ENCODE measurements at places on chromosomes 7 and 10. TPM values are rescaled to one million over a fixed set of nuclear protein-coding genes. Genes with fewer than 3 reads are reported as not detected.
A peak's percentile ranks its signal among the peaks of the same experiment; 100 is the strongest.

DNA sequence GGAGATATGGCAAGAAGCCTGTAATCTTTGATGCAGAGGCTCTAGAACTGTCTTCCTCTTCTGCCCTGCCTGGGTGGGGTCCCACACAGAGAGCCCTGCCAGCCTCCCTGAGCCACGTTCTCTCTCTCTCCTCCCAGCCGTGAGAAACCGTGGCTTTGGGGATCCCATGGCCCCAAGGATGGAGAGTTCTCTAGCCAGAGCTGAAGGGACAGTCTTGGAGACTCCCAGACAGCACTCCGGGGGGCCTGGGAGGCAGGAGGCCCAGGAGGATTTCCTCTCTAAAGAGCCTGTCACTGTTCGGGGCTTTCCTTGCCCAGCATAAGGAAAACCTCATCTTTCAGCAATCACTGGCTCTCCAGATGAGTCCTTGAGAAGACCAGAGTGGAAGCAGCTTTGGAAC, 227.1 kb downstream of the ARHGAP12 start:
- no peak for DNase-seq

- DNase-seq = no peak
Observed at GRCh38 chr10:74071157-74071556, 73.2 kb downstream of the VCL start.

GRCh38 chr10:24907956-24908355, 44.5 kb downstream of the PRTFDC1 start:
- DNase-seq = no peak

DNA sequence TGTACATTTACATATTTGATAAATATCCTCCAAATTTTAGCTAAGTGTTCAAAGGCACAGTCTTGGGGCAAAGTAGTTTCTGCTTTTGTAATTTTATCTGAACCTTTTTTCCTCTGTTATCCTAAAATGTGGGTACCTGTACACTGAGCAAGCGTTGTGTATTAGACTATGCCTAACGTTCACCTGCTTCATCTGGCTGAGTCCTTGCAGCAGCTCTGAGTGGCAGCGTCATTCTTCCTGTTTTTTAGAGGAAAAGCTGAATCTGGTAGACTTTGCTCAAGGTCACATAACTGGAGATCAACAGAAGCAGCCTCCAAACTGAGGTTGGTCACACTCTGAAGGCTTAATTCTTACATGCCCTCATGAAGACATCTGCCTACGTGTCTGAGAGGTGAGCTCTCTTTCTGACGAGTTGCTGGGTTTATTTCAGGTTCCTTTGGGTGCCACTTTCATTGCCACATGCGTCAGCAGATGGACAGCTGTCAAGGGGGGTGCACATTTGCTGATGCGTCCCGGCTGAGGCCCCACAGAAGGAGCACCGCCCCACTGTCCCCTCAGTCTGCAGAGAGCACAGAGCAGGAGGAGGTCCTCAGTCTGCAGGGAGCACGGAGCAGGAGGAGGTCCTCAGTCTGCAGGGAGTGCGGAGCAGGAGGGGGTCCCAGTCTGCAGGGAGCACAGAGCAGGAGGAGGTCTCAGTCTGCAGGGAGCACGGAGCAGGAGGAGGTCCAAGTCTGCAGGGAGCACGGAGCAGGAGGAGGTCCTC, 406.5 kb upstream of the SHH start:
- no peak for DNase-seq

DNA sequence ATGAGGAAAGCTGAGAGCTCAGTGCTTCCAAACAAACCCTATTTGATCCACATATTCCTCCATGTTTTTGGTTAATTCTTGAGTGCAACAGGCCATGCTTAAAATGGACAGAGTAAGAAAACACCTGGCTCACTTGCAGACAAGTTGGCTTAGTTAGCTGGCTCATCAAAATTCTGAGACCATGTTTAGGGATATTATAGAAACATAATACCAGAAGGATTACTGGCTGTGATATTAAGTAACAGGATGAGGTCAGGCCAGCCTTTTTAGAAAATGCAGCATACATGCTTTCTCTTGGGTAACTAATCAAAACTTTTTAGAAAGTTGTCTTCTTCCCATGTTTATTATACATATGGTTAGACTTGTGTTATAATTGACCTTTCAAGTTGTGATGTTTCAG, 867.2 kb upstream of the LRRTM3 start:
- DNase-seq = no peak

- peak; percentile 51 for DNase-seq
Observed at GRCh38 chr7:134890246-134891240, 95.8 kb upstream of the AGBL3 start.

- DNase-seq = no peak
Observed at GRCh38 chr7:127930341-127931328, 100.6 kb downstream of the LRRC4 start.

- no peak for DNase-seq
Observed at GRCh38 chr10:7070950-7071349, 339.9 kb downstream of the SFMBT2 start.

GRCh38 chr7:18103436-18104218, 76.0 kb upstream of the PRPS1L1 start:
- DNase-seq = no peak

DNA sequence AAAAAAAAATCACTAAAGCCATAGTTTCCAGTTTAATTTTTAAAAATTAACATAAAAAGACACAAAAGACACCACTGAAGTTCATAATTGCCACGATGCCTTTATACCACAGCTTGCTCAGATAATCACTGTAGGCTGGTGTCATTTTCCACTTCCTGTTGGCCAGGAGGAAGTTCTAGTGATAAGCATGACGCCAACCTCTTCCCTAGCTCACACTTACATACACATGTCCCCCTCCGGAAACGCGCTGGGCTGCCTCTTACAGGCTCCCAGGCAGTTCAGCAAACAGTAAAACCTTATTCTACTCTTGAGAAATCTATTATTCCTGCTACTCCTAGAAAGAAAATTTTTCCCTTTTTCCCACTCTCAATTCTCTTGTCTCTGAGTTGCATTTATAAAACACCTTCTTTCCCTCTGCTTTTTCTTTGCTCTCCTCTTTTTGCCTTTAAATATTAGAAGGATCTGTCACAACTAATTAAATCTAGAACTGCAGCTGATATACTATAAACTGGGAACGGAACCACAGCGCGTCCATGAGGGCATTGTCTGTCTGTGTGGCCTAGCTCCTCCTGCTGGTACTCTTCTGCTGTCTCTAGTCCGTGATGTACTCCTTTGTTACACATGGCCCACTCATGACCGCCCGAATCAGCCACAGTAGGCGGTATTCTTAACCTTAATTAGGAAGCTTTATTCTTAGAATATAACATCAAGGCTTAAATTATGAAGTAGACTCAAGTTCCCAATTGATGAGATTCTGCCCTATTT, 664.9 kb downstream of the CNTNAP2 start:
- DNase-seq = no peak

DNA sequence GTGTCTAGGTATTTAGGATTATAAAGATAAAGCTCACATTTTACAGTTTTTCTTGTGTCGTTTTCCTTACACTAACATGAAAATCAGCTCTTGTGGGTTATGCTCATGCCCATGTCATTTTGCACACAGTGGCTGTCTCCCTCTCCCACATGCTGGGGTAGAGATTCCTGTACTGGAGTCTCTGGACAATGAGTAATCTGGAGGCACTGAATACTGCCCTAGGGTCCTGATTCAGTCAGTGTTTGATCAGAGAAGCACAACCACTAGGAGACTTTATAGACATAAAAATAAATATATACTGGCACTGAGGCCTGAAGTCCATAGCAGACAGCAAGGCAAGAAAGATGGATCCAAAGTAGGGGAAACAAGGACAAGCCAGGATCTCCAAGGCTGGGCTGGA, 1008.8 kb downstream of the KCNMA1 start:
- no peak for DNase-seq

DNA sequence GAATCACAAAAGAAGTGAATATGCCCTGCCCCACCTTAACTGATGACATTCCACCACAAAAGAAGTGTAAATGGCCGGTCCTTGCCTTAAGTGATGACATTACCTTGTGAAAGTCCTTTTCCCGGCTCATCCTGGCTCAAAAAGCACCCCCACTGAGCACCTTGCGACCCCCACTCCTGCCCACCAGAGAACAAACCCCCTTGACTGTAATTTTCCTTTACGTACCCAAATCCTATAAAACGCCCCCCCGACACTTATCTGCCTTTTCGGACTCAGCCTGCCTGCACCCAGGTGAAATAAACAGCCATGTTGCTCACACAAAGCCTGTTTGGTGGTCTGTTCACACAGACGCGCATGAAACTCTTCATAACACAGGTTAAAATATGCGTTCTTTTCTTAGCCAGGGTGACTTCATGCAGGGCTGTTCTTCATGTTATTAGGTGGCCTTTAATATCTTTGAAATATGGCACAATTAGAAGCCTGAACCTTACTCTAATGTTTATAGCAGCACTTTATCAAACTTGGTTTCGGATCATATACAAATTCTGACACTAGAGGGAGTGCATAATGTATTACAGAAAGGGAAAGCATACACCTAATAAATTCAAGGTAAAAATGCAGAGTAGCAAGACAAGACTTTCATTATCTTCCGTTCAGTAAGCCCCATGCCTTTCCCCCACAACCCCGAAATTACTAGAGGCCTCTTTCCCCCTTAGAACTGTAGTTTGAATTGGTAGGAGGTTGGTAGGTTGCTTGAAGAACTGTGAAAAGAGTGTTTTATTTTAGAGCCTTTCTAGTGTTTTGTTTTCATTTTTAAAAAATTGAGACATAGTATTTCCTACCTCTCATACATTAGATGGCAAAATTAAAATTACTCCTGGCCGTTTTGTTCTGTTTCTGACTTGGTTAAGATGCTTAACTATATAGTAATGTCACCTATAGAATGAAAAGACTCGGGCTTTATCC, 117.9 kb downstream of the NPY start:
- DNase-seq = no peak

DNA sequence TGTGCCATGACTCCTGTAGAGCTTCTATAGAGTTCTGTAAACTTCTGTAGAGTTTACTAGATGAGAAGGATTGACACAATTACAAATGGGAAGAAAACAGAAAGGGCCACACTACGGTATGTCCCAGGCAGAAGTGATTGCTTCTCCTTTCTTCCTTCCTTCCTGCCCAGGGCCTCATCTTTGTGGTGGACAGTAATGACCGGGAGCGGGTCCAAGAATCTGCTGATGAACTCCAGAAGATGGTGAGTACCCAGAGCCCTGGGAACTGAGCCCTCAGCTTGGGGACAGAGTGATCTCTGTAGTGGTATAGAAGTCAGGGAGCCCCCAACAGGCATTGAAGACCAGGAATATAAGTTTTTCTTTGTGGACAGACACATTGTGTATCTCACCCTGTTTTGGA, 1.7 kb downstream of the ARF5 start:
- no peak for DNase-seq

DNA sequence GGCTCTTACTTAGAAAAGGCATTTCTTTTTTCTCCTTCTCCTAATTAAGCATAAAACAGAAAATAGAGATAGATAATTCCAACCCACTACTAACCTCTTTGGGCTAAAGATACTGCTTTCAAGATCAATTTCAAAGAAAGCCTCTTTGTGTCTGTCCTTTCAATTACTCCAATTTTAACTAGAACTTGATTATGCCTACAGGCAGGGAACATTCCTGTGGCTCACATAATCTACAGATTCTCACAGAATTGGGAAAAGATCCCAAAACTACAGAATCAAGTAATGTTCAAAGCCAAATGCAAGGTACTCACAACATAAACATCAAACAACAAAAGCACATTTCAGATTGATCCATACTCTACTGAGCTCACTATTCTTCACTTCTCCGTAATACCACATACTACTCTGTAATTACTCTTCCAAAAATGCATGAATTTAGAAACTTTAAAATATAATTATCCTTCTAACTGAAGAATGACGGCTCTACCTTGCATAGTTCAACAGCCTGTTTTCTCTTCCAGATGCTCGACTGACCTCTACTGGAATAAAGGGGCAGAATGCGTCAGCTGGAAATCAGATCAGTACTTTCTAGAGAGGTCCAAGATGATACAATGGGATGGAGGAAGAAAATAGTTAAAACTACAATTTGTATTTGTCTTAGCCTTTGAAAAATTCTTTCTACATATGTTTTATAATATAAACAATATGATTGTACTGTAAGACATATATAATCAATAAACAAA, 3.9 kb downstream of the MTERF1 start:
- DNase-seq = no peak

GRCh38 chr10:129760003-129760315, 204.1 kb downstream of the EBF3 start:
- DNase-seq = peak; percentile 37

TUBAL3 gene
- total RNA-seq = 1.6 TPM

TSPAN15 gene
- total RNA-seq = 65.0 TPM

ASB10 gene
- total RNA-seq = not detected

Measured in breast epithelium (tissue), 4 donors.